ENCODE measurements at places on chromosomes 12 and 14.

- H3K36me3 ChIP-seq, result no peaks in the 10 kb centered on the region
- DNase-seq, result no peak
- H3K4me1 ChIP-seq, result no peaks in the 10 kb centered on the region
- no peaks in the 10 kb centered on the region for H3K27me3 ChIP-seq
- H3K4me3 ChIP-seq, result no peak overlapping the region
- H3K27ac ChIP-seq, result no peak overlapping the region
These were observed 8.6 kb downstream of the BCL2L14 start for GRCh38 chr12:12079291-12079690.

- no peak for DNase-seq
- no peaks in the 10 kb centered on the region for H3K27me3 ChIP-seq
- peaks cover 11% of the 10 kb centered on the region for H3K4me1 ChIP-seq
- no peak overlapping the region for H3K27ac ChIP-seq
- no peak overlapping the region for H3K4me3 ChIP-seq
These were observed 4.4 kb upstream of the SCAF11 start for GRCh38 chr12:45994736-45995135.

DNA sequence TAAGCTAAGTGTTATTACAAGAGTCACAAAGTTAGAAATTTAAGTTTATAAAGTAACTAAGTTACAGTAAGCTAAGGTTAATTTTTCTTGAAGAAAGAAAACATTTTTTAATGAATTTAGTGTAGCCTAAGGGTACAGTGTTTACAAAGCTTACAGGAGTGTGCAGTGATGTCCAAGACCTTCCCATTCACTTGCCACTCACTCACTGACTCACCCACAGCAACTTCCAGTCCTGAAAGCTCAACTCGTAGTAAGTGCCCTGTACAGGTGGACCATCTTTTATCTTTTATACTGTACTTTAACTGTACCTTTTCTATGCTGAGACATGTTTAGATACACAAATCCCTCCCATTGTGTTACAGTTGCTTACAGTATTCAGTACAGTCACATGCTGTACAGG, 60.9 kb upstream of the TMEM263 start:
- H3K27ac ChIP-seq, result no peak overlapping the region
- H3K4me1 ChIP-seq, result no peaks in the 10 kb centered on the region
- H3K27me3 ChIP-seq, result no peaks in the 10 kb centered on the region
- H3K36me3 ChIP-seq, result no peaks in the 10 kb centered on the region

- no peak for DNase-seq
- no peak overlapping the region for H3K27ac ChIP-seq
- no peaks in the 10 kb centered on the region for H3K27me3 ChIP-seq
- H3K4me3 ChIP-seq, result no peak overlapping the region
- peaks cover 40% of the 10 kb centered on the region for H3K4me1 ChIP-seq
These were observed 83.2 kb upstream of the SLC38A2 start for GRCh38 chr12:46455648-46456352.

DNA sequence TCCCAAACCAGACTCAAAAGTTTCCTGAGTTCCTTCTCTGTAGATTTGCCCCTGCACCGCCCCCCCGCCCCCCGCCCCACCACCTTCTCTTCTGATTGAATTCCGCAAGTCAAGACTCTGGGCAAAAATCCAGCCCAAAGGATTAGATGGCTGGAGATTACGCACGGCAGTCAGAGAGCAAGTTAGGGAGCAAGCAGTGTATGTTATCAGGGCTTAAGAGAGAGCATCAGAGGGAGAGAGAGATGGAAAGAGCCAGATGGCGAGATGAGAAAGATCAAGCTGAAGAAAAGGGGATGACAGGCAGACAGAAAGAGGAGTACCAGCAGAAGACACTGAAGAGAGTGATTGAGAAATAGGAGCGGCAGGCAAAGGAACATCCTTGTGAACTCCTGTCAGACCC, 13.9 kb upstream of the ANKRD33 start:
- H3K4me1 ChIP-seq, result peaks cover 5% of the 10 kb centered on the region
- no peak overlapping the region for H3K27ac ChIP-seq
- DNase-seq, result no peak

- no peak for DNase-seq
- H3K4me1 ChIP-seq, result peaks cover 2% of the 10 kb centered on the region
- H3K4me3 ChIP-seq, result no peak overlapping the region
- peaks cover 23% of the 10 kb centered on the region for H3K36me3 ChIP-seq
- H3K27ac ChIP-seq, result no peak overlapping the region
These were observed 9.6 kb downstream of the XRCC3 start for GRCh38 chr14:103705504-103706284.

GRCh38 chr14:105421723-105422615, 2.3 kb downstream of the MTA1 start:
- H3K36me3 ChIP-seq, result peaks cover 11% of the 10 kb centered on the region
- H3K27ac ChIP-seq, result no peak overlapping the region
- no peak overlapping the region for H3K4me3 ChIP-seq
